ENCODE measurements at places on chromosomes 3 and 15. TPM values are rescaled to one million over a fixed set of nuclear protein-coding genes. Genes with fewer than 3 reads are reported as not detected.

The FRMD4B gene
- 5.7 TPM for total RNA-seq

The CCDC71 gene
- 27.7 TPM for total RNA-seq

The HHLA2 gene
- total RNA-seq = not detected

The GOLGA8A gene
- 37.3 TPM for total RNA-seq

The UBAP1L gene
- 1.4 TPM for total RNA-seq

The HSPBAP1 gene
- total RNA-seq = 6.4 TPM

The LSG1 gene
- 83.8 TPM for total RNA-seq

The C3orf33 gene
- 3.6 TPM for total RNA-seq

The SH3GL3 gene
- total RNA-seq = 3.6 TPM

All from PC-3 (cell line).